ENCODE measurements at places on chromosomes 2 and 18.
A peak's percentile ranks its signal among the peaks of the same experiment; 100 is the strongest.

- DNase-seq, result no peak
These were observed 38.4 kb upstream of the ZSWIM2 start for GRCh38 chr2:186887107-186888090.

DNA sequence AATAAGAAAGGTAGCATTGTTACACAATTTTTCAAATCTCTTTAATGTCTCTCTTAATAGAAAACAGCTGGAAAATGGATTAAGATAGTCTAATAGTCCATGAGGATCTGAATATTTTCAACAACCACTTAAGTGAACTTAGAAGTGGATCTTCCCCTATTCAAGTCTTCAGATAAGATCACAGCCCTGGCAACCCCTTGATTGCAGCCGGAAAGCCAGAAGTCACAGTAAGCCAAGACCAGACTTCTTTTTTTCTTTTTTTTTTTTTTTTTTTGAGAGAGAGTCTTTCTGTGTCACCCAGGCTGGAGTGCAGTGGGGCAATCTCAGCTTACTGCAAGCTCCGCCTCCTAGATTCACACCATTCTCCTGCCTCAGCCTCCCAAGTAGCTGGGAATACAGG is 18.6 kb upstream of the ZC3H15 start:
- no peak for DNase-seq

DNA sequence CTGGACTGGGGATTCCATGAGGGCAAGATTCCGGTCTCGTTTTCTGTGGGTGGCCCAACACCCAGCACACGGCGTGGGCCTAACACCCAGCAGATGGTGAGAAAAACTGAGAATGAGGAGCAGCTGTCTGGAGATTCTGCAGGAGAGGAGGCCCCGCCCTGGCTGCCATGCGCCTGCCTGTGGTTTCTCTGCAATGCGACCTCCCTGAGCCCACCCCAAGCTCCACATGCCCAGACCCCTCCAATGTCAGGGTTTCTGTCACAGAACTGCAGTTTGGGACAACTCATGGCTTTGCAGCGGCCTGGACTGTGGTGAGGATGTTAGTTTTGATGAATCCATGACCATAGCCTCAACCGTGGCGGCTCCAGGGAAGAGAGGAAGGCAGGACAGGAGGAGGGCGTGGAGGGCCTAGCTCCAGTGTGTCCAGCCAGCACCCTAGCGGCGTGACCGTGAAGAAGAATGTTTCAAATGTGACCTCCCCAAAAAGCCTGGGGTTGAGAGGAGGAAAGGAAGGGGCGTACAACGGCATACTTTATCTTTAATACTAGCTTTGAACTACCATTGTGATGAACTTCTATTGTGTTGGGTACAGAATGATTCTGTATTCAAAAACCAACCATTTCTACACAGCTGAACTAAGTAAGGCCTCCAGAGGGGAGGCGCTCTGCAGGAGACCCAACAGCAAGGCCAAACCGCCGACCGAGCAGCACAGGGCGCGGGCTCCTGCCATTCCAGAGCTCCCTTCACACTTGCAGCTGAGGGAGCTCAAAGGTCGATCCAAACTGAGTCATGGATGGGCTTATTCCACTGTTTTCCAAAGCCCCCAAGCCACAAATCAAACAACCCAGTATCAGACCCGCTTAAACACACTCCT is 3.4 kb downstream of the PXDN start:
- DNase-seq, result no peak

DNA sequence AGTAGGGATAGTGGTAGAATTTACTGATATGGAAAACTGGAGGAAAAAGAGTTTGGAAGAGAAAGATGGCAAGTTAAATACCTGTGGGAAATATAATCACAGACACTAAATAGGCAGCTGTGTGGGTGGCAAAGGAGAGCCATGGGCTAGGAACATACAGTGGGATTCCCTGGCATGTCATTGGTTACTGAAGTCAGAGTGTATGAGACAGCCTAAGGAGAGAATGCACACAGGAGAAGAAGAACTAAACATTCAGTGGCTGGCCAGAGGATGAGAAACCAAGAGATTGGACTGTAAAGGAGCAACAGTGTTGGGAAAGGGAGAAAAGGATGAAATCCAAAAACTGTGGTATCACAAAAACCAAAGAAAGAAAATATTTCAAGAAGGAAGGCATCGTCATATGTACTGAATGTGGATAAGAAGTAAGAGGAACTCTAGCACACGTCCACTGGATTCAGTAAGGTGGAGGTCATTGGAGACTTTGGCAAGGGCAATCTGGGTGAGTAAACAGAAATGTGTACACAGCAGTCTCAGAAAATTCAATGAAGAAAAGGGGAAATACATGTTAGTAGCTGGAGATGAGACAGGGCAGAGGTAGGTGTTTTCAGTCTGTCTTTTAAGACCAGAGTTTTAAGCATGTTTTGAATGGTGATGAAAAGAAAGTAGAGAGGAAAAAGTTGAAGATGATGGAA is 83.3 kb downstream of the SPIRE1 start:
- peak; percentile 8 for DNase-seq

DNA sequence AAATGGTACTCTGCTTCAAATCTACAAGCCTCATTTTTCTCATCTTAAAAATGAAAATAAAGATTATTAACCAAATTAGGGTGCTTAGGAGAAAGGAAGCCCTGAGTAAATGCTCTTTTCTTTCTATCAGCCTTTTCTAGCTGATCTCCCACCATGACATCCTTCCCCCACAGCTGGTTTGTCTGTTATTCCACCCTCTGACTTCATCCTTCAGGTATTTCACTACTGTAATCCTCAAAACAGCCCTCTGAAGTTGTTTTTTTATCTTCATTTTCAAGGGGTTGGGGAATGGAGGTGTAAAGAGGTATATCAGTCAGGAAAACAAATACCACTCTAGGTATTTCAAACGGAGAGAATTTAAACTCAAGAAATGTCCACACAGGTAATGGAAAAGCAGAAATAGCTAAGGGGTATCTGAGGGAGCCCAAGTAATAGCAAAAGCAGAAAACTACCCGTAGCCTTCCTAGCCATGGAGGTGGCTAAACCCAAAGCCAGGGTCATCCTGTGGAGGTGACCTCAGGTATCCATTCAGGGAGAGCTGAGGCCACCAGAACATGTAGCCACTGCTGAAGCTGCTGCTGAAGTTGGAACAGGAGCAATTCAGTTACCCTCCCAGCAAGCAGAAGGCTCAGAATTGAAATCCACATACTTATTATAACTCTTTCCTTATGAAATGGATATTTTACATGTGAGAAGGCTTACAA is 990.9 kb upstream of the ACVR2A start:
- DNase-seq, result no peak

- DNase-seq, result no peak
These were observed 70.0 kb downstream of the ACSL3 start for GRCh38 chr2:222930862-222931261.

GRCh38 chr18:57943723-57944122 is 100.3 kb upstream of the NEDD4L start:
- no peak for DNase-seq

GRCh38 chr2:231379266-231380215 is 16.0 kb upstream of the B3GNT7 start:
- DNase-seq, result no peak

DNA sequence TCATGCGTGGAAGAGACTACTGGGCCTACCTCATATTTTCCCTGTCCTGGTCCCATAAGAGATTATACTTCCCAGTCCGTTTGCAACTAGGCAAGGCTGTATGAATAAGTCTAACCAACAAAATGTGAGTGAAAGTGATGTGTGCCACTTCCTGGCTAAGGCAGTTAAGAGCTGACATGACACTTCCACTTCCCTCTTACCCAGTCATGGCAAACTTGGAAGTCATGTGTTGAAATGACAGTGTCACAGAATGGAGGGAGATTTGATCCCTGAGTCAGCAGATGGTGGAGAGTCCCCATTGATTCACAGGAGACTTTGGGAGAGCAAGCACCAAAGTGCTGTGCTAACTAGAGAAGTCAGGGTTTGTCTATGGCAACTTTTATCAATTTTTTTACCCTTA is 36.4 kb downstream of the TACR1 start:
- peak; percentile 93 for DNase-seq

GRCh38 chr18:43819397-43819796 is 542.1 kb upstream of the SYT4 start:
- DNase-seq, result no peak

DNA sequence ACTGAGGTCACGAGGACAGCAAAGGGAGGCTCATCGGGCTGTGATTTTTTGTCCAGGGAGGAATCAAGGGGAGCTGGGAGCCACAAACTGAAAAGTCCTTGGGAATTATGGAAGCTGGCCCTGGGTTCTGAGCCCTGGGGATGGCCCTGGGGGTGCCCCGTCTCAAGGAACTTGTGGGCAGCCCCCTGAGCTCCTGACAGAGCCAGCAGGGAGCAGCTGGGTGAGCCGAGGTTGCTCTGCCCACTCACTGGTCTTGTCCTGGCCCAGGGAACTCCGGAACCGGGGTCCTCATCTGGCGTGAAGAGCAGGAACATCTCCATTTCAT is 61.3 kb upstream of the HDAC4 start:
- DNase-seq, result no peak

DNA sequence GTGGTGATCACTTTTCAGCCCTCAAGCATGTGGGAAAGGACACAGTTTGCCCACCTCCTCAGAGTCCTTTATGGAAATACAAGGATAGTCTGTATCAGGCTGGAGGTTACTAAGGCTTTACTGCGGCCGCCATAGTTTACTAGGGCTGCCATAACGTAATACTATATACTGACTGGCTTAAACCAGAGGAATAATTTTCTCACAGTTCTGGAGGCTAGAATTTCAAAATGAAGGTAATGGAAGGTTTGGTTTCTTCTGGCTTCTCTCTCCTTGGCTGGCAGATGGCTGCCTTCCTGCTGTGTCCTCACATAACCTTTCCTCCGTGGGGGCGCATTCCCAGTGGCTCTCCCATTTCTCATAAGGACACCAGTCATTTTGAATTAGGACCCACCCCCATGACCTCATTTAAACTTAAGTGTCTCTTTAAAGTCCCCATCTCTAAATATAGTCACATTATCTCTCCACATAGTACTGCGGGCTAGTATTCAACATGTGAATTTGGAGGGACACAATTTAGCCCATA is 12.5 kb upstream of the ATIC start:
- no peak for DNase-seq

DNA sequence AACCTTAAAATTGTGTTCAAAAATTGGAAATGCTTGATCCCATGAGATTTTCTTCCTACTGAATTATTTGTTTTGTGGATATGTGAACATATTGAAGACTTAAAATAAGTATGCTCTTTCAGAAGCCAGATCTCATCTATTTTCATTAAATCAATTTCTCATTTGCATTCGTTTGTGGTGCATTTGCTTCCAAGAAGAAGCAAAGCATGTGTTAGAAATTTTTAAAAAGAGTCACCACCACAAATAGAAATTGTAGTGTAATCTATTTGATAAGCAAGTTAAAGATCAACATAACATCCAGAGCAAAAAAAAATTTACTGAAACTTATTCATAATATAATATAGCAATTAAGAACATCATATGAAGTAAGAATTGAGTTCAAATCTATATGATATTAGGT is 300.9 kb upstream of the SYT4 start:
- no peak for DNase-seq

DNA sequence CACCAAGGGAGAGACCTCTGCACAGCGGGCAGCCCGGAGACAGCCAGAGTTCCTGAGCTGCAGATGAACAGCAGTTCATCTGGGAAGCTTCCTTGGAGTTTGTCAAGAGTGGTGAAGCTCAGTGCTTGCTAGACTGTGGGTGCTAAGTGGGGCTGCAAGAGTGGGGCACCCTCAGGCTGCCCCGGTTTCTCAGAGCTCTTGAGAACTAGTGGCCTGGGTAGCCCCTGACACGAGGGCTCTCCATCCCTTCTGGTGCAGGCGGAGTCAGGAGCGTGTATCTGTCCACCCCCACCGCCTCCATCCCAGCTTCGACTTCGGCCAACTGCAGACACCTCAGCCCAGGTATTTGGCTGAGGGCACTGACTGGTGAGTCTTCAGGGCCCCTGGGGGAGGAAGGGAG is 222.0 kb downstream of the LOXHD1 start:
- DNase-seq, result no peak

GRCh38 chr18:76518123-76518859 is 23.2 kb upstream of the ZNF516 start:
- DNase-seq, result peak; percentile 28

- no peak for DNase-seq
These were observed 82.4 kb upstream of the TAF1B start for GRCh38 chr2:9760902-9761228.

DNA sequence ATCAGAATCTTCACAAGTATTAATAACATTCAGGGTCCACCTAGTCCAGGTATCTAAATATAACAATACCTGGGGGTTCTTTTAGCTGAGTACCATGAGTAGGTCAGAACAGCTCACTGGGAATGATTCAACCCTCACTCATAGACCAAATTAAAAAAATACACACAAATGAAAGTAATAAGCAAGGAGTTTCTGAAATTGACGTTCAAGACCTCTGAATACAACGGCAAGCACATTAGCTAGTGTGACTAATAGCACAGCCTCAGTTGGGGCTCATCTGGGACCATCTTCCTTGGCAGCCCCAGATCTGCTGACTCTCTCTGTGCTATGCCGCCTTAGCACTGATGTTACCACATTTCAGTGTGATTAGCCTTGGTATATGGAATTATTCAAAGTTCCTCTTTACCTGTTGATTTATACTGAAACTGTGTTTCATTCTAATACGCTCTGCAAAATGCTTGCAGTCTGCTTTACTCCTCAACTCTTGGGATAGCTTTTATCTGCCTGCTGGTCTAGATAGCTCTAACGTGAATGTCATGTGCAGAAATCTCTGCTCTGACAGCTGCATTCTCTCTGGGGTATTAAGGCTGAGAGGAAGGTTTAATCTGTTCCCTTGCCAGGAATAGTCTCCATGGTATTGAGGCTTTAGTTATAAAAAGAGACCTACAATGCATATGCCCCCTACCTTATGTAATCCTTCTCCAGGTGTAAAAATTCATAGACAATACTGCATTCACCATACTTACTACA is 153.3 kb downstream of the METTL4 start:
- no peak for DNase-seq

DNA sequence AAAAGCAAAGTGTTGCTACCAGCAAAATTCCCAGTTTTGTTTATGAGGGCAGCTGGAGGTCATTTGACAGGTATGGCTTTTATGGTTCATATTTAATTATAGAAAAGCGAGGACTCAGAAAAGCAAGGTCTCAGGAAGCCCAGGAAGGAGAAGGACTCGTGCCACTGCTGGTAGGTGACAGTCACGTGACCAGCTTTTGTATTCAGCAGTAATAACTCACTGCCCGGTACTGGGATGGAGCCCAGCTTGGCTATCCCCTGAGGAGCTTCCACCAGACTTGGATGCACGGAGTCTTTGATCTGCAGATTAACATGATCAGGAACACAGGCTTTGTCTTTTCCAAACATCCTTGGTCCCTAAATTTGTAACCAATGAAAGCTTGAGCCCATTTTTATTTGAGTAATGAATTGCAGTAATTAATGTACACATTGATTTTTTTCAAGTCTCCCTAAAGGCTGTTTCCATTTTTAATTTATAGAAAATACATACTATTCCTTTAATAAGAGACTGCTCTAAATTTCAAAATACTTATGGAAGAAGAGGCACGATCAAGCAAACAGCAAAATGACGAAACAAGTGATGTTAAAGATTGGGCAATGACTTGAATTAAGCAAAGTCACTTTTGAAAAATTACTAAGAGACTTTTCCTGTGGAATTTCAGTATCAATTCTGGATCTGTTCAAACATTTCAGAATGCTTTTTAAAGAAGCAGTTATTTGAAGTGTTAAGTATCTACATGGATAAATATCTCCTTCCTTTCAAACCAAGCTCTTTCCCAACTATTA is 251.7 kb upstream of the HNRNPA3 start:
- peak; percentile 63 for DNase-seq

- no peak for DNase-seq
These were observed 28.0 kb downstream of the KCNK3 start for GRCh38 chr2:26720322-26721114.
